Stimulated activated CD4-positive, alpha-beta T cell treated with anti-CD3 and anti-CD28 coated beads, Interleukin-15, amount 100 ng/mL, for 24 hours (primary cell): ENCODE measurements at places on chromosomes 1 and 21.
A peak's percentile ranks its signal among the peaks of the same experiment; 100 is the strongest.

DNA sequence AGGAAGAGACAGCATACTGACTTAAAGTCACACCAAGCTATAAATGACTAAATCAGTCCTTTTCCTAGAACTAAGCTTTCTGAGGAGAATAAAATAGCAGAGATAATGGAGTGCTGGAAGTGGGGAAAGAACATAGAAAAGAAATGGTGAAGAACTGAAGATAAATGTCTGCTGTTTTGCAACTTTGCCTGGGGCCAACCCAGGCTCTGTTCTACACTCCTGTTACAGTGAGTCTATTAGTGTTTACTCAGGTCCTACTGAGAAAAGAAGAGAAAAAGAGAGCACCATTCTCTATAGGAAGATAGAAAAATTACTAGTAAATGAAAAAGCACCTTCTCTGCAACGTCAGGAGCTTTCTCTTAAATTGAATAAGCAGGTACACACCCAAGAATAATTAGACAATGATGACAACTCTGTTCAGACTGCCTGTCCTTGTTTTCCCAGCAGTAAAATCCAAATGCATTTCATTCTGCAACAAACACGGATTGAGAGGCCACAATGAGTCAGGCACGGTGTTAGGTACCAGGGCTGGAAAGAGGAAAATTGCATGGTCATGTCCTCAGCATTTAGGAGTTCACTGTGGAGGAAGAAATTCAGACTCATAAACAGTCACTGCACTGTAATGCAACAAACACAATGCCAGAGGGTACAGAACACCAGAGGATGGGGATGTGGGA, 139.4 kb upstream of the CAMK1G start:
- no peak for DNase-seq

DNA sequence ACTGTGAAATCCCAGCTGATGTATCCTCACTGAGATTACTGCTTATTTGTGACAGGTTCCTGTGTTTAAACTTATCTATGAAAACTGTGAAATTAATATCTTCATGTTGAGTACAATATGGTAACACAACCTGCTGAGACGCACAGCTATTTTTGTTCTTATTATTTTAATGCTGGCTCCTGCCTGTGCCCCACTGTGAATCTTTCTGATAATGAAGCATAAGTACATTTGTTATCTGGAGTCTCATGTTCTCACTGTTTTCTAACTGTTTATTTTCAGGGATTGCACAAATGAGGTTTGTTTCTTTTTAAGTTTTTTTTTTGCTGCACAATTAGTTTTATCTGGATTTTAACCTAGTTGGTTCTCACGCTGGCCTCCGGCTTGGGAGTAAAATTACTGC, 39.9 kb upstream of the IFNAR2 start:
- no peak for DNase-seq

DNA sequence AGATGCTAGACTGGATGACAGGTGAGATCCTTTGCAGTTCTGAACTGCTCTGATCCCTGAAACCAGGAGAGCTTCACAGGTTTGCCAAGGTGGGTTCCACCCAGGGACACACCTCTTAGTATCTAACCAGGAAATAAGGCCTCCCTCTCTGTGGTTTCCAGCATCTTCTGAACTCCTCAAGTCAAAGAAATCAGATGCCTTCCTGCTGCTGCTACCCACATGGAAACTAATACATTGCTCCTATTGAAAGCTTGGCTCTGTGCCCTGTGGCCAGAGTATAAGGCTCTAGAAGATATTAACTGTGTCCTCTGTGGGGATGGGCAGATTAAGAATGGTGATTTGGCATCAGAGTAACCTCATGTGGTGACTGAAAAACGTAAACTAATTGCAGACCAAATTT, 75.0 kb upstream of the MRPS6 start:
- DNase-seq = no peak

DNA sequence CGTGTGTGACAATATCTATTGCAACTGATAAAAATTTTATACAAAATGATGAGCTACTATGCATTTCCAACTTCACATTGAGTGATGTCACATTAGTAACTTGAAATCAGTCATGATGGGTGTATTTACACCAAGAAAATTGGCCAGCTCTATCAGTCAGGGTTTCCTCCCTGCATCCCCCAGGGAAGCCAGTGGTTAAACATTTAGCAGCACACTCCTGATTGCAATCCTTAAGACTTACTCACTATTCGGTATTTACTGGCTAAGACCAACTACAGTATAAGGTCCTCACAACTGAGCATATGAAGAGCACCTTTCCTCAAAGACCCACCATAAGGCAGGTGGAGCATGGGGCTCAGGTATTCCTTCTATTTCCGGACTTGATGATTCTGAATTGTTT, 41.3 kb upstream of the PTGFRN start:
- DNase-seq = no peak

DNA sequence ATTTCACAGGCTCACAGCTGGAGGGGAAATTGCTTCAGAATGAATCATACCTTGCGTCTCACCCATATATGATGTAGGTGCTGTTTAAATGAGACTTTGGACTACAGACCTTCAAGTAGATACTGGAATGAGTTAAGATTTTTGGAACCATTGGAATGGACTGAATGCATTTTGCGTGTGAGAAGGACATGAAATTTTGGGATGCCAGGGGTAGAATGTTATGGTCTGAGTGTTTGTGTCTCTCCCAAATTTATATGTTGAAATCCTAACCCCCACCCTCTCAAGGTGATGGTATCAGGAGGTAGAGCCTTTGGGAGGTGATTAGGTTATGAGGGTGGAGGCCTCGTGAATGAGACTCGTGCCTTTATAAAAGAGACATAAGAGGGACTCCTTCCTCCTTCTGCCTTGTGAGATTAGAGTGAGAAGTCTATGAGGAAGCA, 41.4 kb downstream of the KCNK1 start:
- DNase-seq = no peak

GRCh38 chr1:41875487-41875886, 43.2 kb downstream of the HIVEP3 start:
- DNase-seq = no peak

GRCh38 chr1:201456499-201457309, 12.3 kb downstream of the PHLDA3 start:
- DNase-seq = no peak

DNA sequence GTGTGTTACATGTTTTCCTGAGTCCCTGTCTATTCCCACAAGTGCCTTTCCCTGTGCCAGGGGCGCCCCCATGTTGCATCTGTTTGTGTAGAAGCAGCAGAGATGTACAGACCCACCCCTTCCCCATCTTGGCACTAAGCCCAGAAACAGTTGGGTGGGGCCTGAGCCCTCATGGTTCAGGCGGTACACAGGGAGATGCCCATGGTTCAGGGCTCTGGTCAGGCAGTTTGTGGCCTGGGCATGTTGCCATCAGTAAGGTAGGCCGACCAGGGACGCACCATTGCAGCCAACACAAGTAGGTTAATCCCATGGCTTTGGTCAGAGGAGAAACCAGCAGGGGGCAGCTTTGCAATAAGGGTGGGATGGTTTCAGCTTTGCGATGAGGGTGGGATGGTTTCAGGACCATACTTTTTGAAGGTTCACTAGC, 914 bp upstream of the ADGRB2 start:
- peak; percentile 31 for DNase-seq

DNA sequence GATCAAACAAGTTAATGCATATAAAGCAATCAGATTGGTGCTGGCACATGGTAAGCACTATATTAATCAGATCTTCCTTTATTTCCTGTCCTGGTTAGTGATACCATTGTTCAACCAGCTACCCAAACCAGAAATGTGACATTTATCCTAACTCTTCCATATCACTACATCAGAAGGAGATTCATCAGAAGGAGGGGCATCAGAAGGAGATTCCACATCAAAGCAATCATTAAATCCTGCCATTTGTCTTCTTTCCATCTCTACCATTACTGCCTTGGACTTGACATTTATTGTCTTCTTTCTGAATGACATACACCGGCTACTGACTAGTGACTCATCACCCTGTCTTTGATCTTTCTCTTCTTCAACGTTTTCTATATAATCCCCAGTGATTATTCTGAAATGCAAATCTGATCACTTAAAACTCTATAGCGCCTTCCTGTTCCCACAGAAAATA, 75.0 kb downstream of the DNM3 start:
- DNase-seq = no peak

- no peak for DNase-seq
Measured at GRCh38 chr1:1869469-1869868, 21.4 kb downstream of the GNB1 start.

DNA sequence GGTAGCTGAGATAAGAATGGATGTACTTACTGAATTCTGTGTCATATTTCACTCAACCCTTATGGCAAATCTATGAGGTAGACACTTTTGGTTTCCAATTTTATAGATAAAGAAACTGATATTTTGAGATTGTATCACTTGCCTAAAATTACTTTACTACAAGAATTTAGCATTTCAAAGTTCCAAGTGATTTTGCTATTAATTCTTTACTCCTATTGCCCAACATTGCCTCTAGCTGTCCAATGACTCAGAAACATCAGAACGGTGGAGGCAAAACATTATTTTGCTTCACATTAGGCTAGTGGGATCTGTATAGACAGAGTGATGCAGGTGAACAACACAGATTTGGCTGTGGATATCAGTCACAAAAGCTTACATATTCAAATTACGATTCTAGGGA, 747.2 kb upstream of the NEGR1 start:
- DNase-seq = no peak

DNA sequence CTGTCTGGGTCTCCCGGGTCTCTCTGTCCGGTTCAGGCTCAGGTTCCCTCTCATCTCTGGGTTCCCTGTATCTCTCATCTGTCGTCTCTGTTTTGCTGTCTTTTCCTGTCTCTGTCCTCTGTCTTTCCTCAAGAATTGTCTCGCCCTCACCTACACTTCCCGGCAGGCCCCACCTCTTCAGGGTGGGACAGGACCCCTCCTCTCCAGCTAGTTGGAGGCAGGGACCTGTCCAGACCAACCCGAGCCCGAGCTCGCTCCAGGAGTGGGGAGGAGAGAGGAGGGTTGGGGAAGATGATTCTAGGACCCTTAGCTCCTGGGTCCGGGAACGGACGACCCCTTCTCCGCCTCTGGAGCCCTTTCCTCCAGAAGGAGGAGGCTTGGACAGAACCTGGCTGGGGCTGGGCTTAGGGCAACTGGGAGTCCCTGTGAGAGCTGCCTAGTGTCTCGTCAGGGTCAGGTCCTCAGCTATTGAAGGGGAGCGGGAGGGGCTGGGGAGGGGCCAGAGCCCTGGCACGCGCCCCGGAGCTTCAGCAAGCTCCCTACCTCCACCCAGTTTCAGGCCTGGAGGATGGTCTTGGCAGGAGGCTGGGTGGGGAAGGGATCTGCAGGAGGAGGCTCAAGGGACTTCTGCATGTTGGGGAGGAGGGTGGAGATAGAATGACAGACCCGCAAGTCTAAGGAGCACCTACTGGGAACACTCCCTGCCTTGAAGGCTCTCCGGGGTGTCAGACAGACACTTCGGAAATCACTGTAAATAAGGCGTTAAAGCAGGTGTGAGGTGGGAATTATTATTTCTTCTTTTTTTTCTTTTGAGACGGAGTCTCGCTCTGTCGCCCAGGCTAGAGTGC, 26.3 kb upstream of the EPB41 start:
- no peak for DNase-seq

DNA sequence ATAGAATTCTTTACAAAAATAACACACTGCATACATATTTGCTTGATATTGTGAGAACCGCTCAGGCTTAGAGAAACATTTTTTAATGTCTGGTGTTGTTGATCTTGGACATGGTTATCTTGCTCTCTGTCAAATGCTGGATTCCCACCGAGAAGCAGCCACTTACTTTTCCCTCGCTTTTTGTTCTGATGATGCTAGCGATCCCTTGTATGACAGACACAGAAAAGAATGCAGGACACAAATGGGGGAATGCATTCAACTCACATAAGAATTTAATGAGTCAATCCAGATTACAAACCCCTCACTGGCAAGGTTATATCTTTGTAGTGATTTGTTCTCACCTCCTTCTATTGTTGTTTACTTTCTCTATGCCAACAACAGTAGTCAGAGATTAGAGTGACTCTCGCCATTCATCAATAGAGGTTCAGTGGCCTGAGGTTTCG, 76.8 kb upstream of the AKT3 start:
- DNase-seq = no peak

DNA sequence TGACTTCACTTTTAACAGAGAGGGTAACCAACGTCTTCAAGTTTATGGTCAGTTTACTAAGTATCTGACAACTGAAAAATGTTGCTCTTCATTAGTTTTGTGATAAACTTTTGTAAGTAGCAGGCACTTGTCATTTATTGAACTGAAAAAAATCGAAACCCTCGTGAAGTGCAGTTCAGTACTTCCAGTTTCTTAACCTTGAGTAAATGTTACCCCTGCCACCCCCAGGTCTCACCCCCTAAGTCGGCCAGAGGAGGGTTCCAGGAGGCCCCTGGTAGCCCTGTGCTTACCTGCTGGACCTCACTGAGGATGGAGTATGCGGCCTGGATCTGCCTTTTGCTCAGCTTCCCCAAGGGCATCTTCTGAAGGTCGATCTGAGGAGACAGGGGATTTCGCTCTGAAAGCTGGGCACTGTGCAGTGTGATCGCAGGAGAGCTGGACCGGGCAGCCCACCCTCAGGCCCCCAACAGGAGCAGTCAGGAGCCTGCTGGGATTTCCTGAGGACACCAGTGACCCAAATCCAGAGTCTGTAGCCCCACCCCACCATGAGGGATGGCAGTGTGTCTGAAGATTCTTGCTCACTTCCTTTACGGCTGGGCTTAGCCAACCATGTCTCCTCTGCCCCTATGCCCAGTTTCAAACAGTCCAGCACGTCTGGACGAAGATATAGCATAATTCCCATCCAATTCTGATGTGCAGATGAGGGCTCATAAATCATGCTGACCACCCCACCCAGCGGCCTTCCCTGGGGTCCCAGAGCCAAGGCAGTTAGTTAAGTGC, 37.6 kb downstream of the PARP1 start:
- no peak for DNase-seq
